ENCODE measurements at places on chromosomes 12 and 14.

- no peak for DNase-seq
Observed at GRCh38 chr14:78836777-78837176, 666.6 kb downstream of the NRXN3 start.

- DNase-seq: no peak
Observed at GRCh38 chr14:54317391-54317790, 79.4 kb upstream of the CDKN3 start.

DNA sequence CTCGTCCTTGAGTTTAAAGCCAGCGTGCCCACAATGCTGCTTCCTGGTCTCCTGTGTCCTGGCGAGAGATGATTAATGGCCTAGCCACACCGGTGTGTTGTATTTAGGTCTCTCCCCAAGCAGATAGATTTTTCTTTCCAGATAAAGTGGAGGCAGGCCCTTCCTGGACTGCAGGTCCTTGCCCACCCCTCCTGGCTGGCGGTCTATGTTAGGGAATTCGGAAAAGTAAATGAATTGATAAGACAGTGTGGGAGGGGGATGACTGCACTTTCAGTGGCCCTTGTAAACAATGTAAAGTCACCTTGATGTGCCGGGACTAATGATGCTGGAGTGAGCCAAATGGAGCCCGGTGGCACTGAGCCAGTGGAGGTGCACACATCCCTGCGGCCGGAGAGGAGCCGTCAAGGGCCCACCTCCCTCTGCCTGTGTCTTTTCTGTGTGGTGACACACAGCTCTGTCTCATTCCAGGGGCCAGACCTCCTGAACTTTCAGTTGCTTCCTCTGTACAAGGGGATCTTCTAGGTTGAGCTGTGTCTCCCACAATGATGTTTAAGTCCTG lies 70.6 kb upstream of the ESRRB start:
- no peak for DNase-seq

GRCh38 chr14:74085047-74085637 lies 386 bp downstream of the LIN52 start:
- DNase-seq: no peak

GRCh38 chr12:124700810-124701592 lies 133.6 kb upstream of the NCOR2 start:
- peak; percentile 54 for DNase-seq

- no peak for DNase-seq
Observed at GRCh38 chr12:94193168-94193567, 44.8 kb downstream of the PLXNC1 start.

DNA sequence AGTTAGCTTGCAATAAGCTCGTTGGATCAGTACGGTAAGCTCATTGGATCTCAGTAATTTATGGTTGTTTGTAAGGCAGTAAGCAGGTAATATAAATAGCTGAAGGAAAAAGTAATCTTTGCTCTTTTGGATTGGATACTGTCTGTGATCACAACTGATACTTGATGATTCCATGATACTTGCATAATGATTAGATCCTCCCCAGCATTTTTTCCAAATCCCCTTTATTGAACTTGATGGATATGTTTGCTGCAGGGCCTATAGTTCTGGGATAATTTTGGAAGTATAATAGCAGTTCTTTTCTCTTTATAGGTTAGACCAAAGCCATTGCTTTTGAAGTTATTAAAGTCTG lies 5.2 kb downstream of the MDM2 start:
- no peak for DNase-seq

GRCh38 chr12:121808623-121809022 lies 4.8 kb downstream of the SETD1B start:
- DNase-seq: no peak

DNA sequence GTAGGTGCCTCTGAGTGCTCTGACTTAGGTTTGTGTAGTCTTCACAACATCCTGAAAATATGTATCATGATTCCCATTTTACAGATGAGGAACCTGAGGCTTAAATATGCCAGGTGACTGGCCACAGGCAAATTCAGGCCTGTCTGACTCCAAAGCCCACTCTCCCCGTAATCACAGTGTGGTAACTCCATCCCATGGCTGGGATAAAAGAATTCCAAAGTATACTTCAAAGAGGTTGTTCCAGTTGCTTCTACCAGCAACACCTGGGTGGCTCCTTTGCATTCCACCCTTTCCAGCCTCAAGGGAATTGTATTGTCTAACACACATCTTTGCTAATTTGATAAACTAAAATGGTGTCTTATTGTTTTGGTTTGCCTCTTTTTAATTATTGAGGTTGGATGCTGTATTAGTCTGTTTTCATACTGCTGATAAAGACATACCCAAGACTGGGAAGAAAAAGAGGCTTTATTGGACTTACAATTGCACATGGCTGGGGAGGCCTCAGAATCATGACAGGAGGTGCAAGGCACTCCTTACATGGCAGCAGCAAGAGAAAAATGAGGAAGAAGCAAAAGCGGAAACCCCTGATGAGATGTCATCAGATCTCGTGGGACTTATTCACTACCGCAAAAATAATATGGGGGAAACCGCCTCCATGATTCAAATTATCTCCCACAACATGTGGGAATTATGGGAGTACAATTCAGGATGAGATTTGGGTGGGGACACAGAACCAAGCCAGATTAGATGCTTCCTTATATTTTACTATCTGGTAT lies 9.9 kb upstream of the CHST11 start:
- DNase-seq: no peak

- no peak for DNase-seq
Observed at GRCh38 chr14:87940382-87940781, 52.6 kb downstream of the GALC start.

GRCh38 chr12:2027351-2027750 lies 23.1 kb upstream of the DCP1B start:
- DNase-seq: no peak

DNA sequence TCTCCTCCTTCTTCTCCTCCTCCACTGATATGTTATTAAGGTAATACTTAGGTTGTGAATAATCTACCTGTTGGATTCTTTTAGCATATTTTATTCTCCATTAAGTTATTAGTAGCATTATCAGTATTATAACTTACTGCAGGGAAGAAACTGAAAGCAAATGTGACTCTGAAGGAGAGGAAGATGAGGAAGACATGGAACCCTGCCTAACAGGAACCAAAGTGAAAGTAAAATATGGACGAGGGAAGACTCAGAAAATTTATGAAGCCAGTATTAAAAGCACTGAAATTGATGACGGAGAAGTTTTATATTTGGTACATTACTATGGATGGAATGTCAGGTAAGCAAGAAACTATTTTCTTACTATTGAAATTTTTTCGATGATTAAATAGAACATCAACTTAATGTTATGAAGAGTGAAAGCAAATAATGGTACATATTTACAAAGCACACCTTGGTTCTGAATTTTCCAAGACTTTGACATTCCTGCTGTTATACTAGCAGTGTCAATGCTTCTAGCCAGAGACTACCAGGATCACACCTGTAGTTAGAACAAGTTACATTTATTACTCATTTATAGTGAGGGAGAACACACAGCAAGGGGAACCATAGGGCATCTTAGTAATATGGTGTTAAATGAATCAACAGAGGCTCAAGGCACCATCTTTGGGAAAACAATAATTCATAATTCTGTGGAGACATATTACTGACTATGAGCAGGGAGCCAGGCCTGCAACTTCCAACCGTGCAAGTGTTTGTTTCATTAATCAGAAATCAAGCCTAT lies 42.0 kb upstream of the TOMM20L start:
- DNase-seq: no peak

DNA sequence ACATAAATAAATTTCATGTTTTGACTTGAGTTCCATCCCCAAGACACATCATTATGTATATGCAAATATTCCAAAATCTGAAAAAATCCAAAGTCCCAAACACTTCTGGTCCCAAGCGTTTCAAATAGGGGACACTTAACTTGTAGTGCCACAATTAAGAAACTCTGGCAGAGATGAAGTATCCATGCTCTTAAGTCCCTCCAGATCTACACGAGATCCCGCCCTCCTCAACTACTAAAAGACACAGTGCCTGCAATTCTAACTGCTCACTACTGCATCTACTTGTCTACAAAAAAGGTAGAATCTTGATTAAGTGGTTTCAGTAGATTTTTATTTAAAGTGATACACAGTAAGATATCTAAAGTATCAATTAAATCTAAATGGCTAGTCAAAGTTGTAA lies 97.0 kb downstream of the MED13L start:
- no peak for DNase-seq

DNA sequence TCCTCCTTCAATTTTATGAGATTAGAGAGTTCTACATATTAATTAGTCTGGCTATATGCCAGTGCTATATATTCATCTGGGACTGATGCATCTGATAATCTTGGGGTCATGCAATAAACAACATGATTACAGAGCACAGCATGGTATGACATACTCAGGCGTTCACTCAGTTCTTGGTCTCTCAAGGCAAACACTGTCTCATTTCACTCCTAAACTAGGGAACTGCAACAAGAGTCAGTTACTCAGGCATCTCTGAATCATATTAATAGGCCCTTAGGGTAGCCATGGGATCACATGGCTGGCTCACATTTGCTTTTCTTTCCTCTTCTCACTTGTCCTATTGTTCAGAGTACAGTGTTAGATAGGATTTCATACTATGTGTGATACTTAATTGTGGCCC lies 91.8 kb upstream of the TMEM260 start:
- DNase-seq: no peak

- DNase-seq: no peak
Observed at GRCh38 chr12:50132505-50133135, 20.6 kb downstream of the COX14 start.

- no peak for DNase-seq
Observed at GRCh38 chr14:55158412-55158811, 29.4 kb downstream of the LGALS3 start.

GRCh38 chr12:57904848-57905811 lies 36.2 kb upstream of the ATP23 start:
- DNase-seq: peak; percentile 82

- no peak for DNase-seq
Observed at GRCh38 chr14:96589577-96589976, 87.4 kb downstream of the PAPOLA start.

DNA sequence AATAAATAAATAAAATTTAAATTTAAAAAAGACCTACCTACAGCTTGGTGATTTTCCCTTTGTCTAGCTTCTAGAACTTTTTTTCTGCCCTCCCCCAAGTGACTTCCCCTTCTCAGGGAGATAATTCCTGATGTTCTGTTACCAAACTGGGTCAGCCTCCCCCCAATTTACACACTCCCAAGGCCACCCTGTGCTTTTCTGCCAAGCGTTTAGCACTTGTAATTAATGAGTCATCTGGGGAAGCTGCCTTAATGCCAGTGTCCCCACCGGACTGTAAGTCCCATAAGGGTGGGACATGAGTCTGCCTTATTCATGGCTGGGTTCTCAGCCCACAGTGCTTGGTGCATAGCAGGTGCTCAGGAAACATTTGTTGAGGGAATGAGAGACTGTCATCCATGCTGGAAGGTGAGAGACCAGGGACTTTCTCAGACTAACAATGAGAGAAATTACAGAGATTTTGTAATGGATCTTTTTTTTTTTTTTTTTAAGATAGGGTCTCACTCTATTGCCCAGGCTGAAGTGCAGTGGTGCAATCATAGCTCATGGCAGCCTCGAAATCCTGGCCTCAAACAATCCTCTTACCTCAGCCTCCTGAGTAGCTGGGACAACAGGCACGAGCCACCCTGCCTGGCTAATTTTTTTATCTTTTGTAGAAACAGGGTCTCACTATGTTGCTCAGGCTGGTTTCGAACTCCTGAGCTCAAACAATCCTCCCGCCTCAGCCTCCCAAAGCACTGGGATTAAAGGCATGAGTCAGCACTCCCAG lies 106.8 kb downstream of the PHETA1 start:
- no peak for DNase-seq

DNA sequence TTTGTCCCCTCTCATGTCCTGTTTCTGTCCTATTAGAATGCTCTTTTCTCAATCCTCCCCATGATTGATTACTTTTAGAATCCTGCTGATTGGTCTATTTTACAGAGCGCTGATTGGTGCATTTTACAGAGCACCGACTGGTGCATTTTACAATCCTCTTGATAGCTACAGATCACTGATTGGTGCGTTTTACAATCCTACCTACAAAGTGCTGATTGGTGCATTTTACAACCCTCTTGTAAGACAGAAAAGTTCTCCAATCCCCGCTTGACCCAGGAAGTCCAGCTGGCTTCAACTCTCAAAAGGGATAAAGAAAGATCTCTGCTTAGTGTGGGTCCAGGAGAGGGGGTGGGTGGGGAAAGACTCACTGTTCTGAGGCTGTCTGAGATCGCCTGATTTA lies 71.3 kb downstream of the DHRS2 start:
- no peak for DNase-seq

DNA sequence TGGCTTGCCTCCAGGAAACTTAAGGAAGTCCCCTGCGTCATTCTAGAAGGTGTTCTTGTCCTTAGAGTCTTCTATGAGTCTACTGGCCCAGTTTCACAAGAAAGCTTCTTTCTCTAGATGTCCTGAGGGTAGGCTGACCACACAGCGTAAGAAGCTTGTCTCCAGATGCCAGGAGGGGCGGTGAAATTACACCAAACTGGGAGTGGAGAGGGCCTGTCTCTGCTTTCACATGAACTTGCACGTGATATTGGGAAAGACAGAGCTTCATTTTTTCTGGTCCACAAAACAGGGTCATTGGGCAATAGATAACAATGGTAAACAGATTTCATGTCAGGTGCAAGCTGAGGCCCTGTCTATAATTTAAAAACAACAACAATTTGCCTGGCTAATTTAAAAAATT lies 85.7 kb upstream of the TBX3 start:
- DNase-seq: no peak

DNA sequence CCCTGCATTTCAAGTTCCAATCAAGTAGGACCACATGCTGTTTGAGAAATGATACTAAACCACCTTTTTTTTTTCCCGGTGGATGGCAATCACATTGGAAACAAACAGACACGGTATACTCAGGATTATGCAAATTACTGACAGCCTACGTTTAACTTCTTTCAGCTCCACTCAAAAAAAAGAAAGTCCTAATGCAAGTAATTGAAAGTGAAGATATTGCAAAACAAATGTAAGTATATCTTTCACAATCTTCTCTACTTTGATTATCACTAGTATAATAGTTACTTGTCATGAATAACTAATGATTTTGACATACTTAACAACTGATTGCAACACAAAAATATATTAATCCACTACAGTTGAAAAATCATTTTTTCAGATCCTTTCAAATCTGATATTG lies 2.6 kb upstream of the OSBPL8 start:
- DNase-seq: no peak

DNA sequence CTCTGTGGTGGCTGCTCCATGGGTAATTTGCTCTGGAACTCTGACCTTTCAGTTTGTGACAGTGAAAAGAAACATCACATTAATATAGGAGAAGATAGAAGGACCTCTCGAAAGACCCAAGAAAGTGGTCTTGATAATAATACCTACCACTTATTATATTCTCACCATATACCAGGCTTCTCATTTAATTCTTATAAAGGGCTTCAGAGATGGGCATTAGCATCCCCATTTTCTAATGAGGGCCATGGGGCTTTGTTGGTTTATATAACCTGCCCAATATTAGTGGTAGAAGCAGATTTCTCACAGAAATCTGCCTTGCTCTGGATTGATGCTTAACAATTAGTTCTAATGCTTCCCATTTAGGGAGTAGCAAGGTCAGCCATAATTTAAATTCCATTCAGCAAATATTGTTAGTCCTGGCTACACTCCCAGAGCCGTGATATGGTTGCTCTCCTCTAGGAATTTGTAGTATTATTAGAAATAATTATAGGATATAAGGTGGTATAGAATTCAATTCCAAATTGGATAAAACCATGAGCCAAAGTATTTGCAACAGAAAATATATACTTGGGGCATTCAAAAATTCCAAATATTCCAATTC lies 7.4 kb upstream of the AMIGO2 start:
- no peak for DNase-seq

- DNase-seq: no peak
Observed at GRCh38 chr12:110669193-110669502, 19.8 kb downstream of the HVCN1 start.

- no peak for DNase-seq
Observed at GRCh38 chr12:102010265-102010994, 51.4 kb downstream of the WASHC3 start.
